ENCODE measurements at places on chromosomes 2 and 18.

GRCh38 chr2:201128933-201129505, 13.1 kb downstream of the CFLAR start:
- DNase-seq = peak; percentile 54

DNA sequence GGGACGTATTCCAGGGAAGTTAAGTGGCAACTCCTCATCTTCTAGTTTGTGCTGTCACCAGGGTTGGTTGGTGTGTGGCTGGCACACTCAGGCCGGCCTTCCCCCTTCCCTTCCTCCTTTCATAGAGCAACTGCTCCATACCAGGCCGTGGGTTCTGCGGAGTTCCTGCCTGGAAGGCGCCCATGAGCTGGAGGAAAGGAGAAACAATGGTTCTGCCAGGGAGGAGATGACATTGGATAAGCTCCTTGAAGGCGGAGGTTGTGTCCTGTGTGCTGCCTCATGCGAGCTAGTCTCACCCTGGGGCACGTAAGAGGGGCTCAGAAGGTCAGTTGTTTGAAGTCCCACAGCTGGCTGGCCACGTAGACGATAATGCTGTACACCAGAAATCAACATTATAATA, 19.2 kb downstream of the ASAP2 start:
- DNase-seq = no peak

DNA sequence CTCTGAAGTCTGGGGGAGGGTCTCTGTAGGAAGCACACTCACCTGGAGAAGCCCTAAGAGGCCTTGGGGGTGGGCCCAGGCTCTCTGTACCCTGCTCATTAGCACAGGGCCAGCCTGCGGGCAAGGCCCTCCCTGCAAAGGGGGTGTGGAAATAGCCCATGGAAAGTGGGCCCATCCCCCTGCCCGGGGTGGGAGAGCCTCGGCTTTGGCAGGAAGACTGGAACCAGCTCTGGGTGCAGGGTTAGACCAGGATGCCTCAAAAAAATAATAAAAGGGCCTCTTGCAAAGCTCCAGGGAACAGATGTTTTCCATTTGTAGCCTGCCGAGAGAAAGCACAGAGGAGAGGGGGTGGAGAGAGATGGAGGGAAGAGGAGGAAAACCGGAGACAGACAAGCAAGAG, 98.7 kb downstream of the STPG4 start:
- DNase-seq = no peak

- DNase-seq = no peak
These were observed 2.3 kb upstream of the GATA6 start for GRCh38 chr18:22167091-22167470.

DNA sequence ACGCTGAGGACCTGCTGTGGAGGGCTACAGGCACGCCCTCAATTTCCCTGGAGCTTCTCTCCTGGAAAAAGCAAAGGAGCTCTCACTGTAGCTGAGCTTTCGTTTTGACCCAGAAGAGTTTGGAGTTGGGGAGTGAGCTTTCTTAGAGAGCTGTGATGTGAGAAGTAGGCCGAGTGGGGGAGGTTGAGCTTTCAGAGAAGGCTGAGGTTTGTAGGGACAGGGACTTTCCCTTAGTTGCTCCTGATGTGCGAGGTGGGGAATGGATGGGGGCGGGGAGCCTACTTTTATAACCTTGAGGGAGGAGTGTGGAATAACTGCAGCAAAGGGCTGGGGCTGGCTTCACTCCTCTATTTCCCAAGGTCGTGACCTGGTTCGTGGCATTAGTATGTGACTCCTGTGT, 47.1 kb downstream of the ZNF532 start:
- DNase-seq = no peak

- DNase-seq = no peak
These were observed 1.2 kb downstream of the KIF5C start for GRCh38 chr2:148876202-148876594.

- DNase-seq = no peak
These were observed 24.7 kb upstream of the AGAP1 start for GRCh38 chr2:235468978-235469655.

DNA sequence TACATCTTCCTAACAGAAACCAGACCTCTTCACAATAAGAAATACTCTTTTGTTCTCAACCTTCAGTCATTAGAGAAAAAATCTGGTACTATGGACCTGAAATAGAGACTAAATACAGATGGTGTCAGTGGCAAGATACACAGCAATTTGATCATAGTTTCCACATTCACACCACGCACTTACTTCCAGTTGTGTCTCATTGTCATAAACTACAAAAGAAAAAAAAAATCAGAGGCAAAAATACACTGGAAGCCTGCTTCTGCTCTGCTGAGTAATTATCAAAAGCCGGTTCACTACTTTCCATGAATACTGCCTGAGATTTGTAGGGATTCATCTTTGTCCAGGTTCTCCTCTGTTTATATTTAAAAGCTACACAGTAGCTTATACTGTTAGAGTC, 182.6 kb downstream of the PID1 start:
- DNase-seq = no peak

DNA sequence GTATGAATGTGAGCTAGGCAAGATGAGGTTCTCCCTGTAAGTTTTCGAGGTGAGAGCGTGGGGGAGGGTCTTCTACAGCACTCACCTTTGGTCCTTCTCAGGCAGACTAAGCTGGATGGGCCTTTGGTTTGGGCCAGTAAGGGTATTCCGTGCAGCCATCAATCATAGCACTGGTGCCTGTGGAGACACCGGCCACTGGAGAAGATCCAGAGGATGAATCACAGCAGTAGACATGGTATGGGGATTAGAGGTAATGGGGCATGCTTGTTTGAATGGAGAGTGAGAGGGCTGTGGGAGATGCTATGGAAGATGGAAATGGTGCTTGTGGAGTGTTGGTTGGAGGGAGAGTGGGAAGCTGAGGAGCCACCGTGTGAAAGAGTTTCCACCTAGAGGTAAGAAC, 16.1 kb downstream of the MAPRE3 start:
- no peak for DNase-seq

GRCh38 chr18:8799001-8799400, 93.6 kb downstream of the MTCL1 start:
- peak; percentile 23 for DNase-seq

GRCh38 chr2:176147210-176147799, 4.0 kb upstream of the HOXD4 start:
- DNase-seq = no peak

Measured in hematopoietic multipotent progenitor cell treated with erythropoietin and hydrocortisone succinate and interleukin-3 and kit ligand, for 6 days (in vitro differentiated cells).